ENCODE measurements at places on chromosomes 12 and 14.

DNA sequence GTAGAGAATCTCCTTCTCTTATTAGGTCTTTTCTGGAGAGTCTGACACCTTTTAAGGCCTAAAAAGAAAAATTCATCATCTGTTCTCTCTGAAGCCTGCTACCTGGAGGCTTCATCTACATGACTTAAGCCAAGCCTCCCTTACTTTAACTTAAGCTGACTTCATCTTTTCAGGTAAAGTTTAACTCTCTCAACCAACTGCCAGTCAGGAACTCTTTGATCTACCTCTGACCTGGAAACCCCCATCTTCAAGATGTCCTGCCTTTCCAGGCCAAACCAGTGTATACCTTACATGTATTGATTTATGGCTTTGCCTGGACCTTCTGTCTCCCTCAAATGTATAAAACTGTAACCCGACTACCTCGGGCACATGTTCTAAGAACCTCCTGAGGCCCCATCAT, 17.5 kb downstream of the GSTZ1 start:
- no peak for DNase-seq

DNA sequence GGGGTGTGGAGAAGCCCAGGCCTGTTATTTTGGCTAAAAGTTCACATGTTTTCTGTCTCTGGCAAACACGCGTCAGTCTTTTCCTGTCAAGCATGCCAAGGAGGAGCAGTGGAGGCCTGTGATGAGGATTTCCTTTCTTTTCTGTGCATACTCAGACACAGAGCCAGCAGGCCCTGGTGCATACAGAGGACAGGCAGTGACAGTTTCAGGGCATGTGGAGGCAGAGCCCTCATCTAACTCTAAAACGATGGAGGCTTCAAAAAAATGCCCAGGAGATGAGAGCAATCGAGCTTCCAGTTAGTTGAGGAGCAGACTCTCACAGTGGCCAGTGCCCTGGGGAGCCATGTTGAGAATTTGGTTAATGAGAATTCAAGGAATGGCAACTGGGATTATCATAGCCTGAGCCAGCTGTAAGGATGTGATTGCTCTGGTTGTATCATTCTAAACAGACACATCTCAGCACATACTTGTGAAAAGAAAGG, 66.5 kb downstream of the TRAFD1 start:
- no peak for DNase-seq

GRCh38 chr12:5770727-5771126, 174.3 kb downstream of the ANO2 start:
- no peak for DNase-seq

- no peak for DNase-seq
These were observed 1.3 kb downstream of the SETD3 start for GRCh38 chr14:99479160-99479905.

DNA sequence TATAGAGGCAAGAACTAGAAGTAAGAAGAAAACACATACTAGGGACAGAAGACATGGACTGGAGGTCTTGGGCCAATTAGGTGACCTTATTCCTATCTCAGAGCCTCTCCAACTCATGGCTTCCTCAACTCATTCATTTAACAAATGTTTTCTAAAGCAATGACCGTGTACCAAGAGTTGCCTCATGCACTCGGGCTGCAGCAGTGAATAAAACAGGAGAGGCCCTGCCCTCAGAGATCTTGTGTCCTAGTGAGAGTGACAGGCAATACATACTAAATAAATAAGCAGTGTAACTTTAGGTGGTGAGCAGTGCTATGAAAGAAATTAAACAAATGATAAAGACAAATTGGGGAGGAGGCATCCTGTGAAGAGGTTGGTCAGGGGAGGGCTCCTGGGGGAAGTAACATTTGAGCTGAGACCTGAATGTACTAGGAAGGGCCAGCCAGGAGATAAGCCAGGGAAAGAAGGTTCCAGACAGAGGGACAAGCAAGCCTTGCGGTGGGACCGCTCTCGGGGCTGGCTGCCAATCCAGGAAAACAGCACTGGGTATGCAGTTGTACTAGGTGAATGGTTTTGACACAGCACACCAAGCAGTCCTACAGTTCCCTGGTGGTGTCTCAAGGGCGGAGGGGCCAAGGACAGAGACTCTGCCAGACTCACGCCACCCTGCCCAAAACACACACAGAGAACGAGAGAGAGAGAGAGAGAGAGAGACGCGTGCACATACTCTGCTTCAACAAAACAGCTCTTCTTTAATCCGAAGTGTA, 1.3 kb downstream of the NINJ2 start:
- DNase-seq, result no peak

DNA sequence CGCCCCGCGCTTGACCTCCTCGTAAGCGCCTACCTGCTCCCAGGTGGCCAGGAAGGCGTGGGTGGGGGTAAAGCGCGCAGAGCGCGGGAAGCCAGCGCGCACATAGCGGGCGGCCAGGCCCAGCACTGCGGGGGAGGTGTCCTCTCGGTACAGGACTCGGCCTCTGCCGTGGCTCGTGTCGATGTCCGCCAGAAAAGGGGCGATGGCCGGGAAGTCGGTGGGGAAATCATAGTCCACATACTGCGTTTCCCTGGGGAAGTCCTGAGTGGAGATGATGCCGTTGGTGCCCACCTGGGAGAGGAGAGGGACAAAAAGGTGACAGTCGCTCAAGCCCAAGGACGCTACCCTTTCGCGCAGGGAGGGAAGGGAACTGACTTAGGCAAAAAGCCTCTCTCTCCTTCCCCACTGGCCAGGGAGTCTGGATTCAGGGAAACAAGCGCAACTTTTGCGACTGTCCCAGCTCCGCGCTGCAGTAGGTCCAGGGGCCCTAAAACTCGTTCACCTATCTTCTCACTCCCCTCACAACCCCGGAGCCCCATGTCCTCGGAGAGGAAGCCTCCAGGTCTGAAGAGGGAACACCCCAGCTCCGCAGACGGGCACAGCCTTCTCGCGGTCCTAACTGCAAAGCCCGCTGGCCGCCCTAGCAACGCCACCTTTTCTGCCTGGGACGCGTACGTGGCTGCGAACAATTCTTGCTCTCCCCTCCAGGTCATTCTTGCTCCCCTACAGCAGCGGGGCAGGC, 815 bp downstream of the NID2 start:
- no peak for DNase-seq

GRCh38 chr14:22558221-22558913, 30.7 kb downstream of the DAD1 start:
- DNase-seq, result no peak

DNA sequence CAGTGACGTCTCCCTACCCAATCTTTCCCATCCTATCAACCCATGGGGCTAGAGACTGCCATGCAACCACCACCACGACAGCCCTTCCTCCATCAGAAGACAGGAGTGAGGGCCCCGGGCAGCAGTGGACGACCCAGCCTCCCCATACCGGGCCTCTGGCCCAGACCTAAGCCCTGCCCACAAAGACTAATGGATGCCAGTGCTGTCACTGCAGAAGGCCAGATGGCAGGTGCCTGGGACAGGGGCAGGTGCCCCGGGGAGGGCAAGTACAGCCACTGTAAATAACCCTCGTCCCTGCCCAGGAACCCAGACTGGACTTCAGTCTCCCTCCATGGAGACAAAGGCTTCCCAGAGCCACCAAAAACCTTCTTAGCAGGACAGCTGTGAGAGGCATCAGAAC, 20.3 kb upstream of the HSPB8 start:
- DNase-seq, result no peak

DNA sequence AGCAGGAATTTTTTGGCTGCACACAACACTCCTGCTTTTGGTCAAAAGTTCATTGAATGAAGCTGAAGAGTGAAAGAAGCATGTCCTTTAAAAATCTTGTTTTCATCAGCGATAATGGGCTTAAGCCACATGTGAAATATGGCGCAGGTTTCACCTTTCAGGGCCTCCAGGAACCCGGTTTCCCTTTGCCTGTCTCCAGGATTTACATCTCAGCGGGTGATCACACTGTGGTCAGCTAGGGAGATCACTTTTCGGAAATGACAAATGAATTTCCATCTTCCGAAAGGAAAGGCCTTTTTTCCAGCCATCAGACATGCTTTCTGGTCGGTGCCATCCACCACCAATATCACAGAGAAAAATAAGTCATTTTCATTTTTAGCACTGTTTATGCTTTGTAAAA, 727.1 kb upstream of the TBX3 start:
- no peak for DNase-seq

- no peak for DNase-seq
These were observed 18.8 kb downstream of the HECTD1 start for GRCh38 chr14:31188744-31189143.

GRCh38 chr14:104576970-104577332, 2.6 kb upstream of the C14orf180 start:
- DNase-seq, result no peak

GRCh38 chr12:19726122-19726521, 286.8 kb downstream of the AEBP2 start:
- no peak for DNase-seq

DNA sequence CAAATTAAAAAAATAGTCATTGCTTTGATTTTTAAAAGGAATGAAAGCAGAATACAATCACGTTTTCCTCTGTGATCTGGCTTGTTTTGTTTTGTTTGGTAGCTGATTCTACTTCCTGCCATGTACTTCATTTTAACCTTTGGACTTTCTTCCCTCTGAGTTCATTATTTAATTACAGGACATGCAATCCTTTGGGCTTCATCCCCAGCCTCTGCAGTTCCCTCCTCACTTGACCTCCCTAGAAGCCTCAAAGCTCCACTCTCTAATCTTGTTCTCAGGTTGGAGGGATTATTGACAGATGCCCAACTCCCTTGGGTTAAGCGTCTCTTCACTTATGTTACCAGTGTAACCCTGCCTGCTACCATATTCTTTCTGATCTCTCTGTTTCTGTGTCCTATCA, 967.9 kb upstream of the SEL1L start:
- no peak for DNase-seq

- DNase-seq, result no peak
These were observed 136.1 kb downstream of the FGD4 start for GRCh38 chr12:32535288-32535999.

DNA sequence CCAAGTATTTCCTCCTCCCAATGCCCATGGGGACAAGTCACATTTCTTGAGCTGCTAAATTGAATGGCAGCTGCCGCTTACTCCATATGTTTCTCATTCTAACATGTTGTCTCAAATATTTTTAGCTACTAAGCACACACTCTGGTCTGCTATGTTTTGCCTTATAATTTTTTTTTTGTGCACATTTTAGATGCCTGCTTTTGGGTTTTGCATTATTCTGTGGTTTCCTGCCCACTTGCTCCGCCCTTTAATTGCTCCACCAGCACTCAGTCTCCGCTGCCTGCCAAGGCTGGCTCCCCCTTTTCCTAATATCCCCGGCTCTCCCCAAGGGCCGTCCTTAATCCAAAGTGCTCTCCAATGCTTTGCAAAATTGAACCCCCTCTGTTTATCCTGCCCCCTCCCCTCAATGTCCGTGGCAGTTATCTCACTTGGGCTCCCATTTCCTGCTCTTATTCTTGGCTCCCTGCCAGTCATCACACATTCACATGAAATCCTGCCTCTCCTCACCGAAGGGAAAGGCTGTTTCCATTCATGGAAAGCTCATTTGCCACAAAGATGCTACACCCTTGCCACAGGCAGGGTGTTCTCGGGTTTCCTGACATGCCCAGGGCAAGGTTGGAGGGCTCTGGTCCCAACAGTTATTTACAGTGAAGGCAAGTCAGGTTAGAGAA, 79.4 kb downstream of the C12orf75 start:
- no peak for DNase-seq

- DNase-seq, result no peak
These were observed 51.0 kb downstream of the SPPL3 start for GRCh38 chr12:120853188-120853587.

DNA sequence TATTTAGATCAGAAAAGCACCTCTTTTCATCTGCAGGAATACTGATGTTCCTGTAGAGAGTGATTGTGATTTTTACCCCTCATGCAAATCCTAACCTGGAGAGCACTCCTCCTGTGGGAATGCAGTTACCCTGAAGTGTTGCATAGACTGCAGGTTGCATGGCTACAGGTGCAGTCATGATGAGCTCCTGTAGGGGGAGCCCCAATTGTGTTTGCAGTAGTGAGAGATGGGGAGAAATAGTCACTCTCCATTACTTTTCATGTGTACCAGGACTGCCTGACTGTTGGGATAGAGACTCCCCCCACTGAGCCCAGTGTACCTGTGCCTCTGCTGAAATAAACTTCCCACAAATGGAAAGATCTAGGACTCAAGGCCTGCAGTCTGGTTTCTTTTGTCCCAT, 1086.5 kb downstream of the SLC6A15 start:
- DNase-seq, result no peak

- no peak for DNase-seq
These were observed 15.3 kb downstream of the PPP1R13B start for GRCh38 chr14:103832046-103832445.

DNA sequence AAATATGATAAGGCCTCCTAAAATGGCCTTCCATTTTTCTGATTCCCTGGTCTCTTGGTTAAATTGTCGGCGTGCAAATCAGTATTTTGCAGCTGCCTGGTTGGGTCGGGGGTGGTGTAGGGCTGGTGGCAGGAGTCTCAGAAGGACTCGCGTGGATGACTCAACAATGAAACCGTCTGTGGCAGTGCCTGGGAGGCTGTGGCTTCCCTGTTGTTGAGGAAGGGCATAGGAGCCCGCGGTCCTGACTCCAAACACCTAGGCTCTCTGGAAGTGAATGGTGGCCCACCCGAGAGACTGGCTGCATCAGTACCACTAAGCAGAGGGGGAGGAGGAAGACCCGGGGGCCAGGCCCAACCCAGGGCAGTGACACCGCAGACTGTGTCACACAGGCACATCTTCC, 207.9 kb downstream of the TTC7B start:
- no peak for DNase-seq

GRCh38 chr12:131309700-131310099, 356.0 kb downstream of the ADGRD1 start:
- no peak for DNase-seq

DNA sequence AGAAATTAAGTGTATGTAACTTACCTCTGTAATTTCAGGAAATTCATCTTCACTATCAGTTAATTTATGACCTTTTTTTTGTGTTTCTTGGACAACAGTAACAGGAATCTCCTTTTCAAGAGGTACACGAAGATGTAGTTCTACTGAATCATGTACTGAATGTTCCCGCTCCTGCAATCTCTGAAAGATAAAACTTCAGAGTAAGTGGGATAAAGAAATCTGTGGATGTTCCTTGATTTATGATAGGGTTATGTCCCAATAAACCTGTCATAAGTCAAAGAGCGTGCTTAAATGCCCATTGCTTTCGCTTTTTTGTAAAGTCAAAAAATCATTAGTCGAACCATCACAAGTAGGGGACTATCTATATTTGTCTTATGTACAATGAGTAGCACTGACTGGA, 40.8 kb downstream of the SENP1 start:
- DNase-seq, result no peak

- no peak for DNase-seq
These were observed 910 bp upstream of the SRP54 start for GRCh38 chr14:34981743-34982420.

Measured in NCI-H1048 (cell line).